Retina (tissue), 1 donor: ENCODE measurements at places on chromosomes 7 and 10.

- DNase-seq = peak; percentile 61
Observed at GRCh38 chr10:49187950-49188761, at the start of gene TMEM273. Gene TMEM273, minus strand, starts transcription at chr10:49188391. Its CDS starts 55 bp downstream, at chr10:49188336.

GRCh38 chr10:154348-154747 lies 19.1 kb downstream of the ZMYND11 start:
- no peak for DNase-seq

GRCh38 chr10:78207216-78207615 lies 173.6 kb downstream of the RPS24 start:
- no peak for DNase-seq

- DNase-seq = peak; percentile 33
Observed at GRCh38 chr10:121580276-121581116, 17.7 kb downstream of the FGFR2 start.

DNA sequence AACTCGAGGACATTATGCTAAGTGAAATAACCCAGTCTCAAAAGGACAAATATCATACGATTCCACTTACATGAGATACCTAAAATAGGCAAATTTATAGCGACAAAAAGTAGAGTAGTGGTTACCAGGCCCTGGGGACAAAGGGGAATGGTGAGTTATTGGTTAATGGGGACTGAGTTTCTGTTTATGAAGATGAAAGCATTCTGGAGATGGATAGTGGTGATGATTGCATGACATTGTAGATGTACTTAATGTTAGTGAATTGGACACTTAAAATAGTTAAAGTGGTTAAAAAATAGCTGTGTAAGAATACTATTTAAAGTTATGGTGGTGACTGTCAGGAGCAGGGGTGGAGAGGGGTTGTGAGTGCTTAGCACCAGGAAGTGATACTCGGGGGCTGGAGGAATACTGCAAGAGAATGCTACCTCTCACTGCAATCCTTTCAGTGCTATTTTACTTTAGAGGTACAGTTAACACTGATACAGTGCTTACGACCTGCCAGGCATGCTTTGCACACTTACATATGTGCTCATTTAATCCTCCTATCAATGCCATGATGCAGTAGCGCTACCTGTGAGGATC lies 16.7 kb upstream of the TEX36 start:
- DNase-seq = no peak

DNA sequence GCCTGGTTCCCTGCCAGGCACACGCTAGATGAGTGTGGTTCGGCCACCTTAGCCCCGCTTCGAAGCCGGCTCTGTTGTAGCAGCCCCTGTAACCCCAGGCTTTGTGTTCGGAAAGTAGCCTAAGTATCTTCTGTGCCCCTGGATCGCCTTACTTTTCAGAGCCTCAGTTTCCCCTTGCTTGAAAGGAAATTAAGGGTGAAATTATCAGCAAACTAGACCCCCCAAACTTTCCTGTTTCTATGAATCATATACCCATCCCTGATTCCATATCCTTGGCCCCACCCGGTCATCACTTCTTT lies 312 bp downstream of the PDCD11 start:
- no peak for DNase-seq

DNA sequence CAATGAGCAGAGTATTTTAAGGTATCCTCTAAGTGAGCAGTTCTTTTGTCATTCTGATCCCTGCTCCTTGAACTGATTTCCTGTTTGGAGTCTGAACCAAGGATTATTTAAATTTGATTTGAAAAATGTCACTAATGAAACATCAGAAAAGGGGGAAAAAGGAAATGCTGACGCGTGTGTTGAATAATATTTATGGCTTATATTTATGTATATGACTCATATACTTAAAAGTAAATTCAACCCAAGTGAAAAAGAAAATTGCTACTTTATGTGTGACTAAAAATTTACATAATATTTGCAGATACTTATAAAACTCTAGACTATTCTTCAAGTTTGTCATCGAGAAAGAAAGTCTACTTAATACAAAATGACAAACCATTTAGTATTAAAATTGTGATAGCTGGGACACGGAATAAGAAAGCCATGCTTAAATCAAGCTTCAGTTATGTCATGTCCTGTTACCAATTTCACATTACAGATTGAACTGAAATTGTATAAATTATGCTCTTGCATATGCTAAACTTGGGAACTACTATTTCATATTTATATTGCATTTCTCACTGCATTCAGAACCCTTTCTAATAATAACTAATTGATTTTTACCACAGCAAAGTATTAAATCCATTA lies 649.9 kb downstream of the MAGI2 start:
- DNase-seq = no peak

GRCh38 chr7:130303551-130303950 lies 10.6 kb downstream of the CPA4 start:
- DNase-seq = no peak

- no peak for DNase-seq
Observed at GRCh38 chr7:82506702-82507101, 63.1 kb upstream of the CACNA2D1 start.

DNA sequence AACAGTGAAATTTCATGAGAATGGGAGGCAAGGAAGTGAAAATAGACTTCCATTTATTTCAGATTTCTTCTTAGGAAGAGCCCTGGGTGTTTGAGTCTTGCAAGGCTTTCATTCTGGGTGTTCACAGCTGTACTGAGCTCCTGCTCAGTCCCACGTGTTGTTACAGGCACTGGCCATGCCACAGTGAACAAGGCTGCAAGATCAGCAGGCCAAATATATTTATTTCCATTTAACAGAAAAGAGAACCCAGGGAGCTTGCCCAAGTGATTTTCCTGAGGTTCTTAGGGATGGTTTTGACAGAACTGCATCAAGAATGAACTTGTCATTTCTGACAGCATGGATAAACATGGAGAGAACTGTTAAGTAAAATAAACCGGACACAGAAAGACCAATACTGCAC lies 54.5 kb upstream of the CD36 start:
- no peak for DNase-seq

DNA sequence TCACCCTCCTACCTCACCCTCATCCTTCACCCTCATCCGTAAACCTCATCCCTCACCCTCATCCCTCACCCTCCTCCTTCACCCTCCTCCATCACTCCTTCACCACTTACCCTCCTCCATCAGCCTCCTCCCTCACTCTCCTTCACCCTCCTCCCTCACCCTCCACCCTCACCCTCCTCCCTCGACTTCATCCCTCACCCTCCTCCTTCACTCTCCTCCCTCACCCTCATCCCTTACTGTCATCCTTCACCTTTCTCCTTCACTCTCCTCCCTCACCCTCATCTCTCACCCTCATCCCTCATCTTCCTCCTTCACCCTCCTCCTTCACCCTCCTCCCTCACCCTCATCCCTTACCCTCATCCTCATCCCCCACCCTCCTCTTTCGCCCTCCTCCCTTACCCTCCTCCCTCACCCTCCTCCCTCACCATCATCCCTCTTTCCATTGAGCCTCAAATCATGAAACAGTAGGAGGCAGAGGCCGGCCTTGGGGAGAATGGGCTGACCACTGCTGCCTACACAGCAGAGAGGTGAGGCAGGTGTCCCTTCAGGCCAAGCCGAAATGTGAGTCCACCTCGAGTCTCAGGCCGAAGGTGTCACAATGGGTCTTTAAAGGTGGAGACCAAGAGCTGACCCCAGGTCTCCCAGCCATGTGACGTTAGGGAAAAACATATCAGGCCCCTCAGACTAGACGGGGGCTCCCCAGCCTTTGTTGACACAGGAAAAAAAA lies 53.0 kb downstream of the PDGFA start:
- no peak for DNase-seq

DNA sequence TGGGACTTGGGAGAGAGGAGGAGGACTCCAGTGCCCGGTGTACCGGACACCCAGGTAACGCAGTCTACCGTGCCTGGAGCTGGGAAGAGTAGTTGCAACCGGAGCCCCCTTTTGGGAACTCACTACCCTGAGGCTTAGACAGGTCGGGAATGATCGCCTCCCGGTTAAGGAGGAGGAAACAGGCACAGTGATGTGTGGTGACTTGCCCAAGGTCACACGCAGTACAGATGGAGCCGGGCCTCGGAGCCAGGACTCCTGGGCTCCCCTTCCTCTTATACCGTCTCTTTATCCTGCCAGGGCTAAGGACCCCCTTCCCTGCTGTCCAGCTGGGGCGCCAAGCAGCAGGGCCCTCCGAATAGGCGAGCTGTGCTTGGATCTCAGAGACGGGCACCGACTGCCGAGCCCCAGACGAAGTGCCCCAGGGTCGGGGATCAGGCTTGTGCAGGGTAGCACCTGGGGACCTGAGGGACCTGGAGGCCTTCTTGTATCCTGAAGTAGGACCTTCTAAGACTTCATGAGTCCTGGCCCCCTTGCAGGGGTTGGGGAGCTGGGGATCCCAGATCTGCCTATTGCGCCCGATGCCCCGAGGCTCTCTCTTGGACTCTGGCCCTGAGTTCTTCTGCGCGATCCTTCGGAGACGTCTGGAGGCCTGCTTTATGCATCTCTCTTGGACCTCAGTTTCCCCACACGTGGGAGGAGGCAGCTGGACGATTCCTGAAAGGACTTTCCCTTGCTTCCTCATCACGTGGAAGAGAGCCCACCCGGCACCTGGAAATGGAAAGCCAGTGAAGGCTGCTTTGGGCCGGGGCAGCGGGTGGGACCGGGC lies 767 bp upstream of the CYP26A1 start:
- DNase-seq = peak; percentile 61

GRCh38 chr7:4631380-4632179 lies 50.5 kb upstream of the FOXK1 start:
- DNase-seq = peak; percentile 89

DNA sequence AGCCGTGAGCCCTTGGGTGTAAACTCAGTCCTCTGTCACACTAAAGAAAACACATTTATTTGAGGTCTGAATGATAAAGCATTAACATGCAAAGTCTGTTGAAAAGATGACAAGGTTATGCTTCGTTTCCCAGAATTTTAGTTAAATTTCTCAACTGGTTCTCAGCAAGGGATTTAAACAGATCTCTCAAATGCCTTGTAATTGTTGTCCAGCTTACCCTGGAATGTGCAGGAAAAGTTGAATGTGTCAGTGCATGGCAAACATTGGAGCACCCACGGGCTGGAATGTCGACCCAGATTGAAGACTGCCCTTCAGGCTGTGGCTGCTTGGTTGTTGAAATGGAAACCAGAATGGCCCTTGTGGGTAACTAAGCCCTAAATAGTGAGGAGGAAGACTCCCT lies 191.8 kb downstream of the TRIL start:
- no peak for DNase-seq

GRCh38 chr7:25314731-25315267 lies 86.5 kb upstream of the NPVF start:
- no peak for DNase-seq

- no peak for DNase-seq
Observed at GRCh38 chr7:22613496-22613895, 113.5 kb upstream of the IL6 start.

DNA sequence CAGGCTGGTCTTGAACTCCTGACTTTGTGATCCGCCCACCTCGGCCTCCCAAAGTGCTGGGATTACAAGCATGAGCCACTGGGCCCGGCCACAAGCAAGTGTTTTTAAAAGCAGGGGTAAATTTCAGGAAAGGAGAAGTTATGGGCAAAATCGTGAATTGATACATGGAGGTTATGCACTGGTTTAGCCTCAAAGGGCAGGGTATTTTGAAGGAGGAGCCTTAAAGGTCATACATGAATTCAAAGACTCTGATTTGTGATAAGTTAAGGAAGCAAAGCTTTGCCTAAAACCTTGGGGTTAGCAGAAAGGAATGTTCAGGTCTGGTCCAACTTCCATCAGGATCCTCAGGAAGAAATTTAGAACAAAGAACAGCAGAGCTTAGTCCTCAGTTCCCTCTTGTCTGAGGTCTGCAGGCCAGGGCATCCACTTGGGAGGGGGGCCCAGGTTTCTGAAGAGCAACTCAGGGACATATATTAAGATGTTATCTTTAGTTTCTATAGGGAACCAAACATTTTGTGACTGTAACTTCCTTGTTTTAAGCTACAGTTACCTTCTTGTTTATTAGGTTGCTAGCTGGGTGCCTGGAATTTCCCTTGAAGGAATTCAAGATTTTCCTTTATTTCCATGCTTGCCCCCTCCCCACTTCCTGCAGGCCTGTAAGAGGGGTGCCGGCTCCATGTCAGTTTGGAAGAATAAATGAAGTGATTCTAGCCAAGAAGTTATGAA lies 2.8 kb upstream of the REPIN1 start:
- DNase-seq = no peak

DNA sequence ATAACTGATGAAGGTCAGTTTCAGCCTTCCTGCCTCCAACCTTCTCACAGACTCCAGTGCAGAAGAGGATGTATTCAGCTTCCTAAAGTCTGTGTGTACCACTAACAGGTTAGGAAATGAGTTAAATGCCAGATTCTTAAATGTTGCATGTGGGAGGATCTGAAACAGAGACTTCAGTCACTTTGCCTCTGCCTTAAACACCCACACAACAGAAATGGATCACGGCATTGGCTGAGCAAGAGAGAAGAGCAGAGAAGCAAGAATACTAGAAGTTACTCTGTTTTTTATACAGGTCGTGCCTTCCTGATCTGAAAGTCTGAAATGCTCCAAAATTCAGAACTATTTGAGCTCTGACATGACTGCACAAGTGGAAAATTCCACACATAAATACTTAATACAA lies 98.9 kb upstream of the ARHGAP21 start:
- no peak for DNase-seq

- no peak for DNase-seq
Observed at GRCh38 chr10:114543456-114543855, 114.6 kb downstream of the ABLIM1 start.

- DNase-seq = no peak
Observed at GRCh38 chr10:22702348-22702747, 12.0 kb downstream of the PIP4K2A start.

DNA sequence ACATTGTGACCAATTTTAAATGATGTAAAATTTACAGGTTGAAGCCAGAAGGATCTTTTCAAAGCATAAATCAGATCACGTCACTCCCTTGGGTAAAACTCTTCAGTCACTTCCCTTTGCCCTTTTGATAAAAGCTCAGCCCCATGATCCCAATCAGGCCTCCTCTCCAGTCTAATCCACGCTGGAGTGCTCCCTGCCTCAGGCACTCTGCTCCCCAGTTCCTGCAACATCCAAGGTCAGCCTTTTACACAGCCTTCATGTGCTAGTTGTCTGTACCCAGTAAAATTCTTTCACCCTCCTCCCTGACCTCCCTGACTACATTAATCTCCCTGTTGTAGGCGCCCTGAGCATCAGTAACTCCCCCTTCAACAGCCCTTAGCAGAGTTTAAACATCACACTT lies 14.1 kb downstream of the ELMO1 start:
- no peak for DNase-seq

DNA sequence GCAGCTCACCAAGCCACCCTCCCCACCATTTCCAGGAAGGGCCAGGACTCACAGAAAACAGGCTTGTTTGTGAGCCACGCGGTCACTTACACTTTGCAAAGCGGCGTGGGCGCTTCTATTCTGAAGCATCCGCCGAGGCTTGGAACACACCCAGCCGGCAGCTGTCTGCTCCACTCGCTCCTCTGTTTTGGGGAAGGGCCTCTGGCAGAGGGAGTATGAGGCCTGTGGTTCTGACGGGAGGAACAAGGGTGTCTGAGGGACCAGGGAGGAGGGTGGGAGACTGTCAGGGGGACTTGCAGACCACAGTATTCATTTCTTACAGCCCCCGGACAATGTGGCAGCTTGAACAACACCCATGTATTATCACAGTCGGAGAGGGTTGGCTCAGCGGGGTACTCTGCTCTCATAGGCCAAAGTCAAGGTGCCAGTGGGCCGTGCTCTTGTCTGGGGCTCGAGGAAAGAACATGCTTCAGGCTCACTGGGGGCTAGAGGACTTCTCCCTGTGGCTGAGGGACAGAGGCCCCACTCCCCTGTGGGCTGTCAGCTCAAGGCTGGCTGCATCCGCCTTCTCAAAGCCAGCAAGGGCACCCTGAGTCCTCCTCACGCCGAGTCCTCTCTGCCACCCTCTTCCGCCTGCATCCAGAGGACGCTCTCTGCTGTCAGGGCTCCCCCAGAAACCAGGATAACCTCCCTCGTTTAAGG lies 60.4 kb upstream of the FAM20C start:
- DNase-seq = no peak

GRCh38 chr10:62038609-62039190 lies 137.2 kb downstream of the ARID5B start:
- DNase-seq = peak; percentile 82
